HuH-7.5 (cell line): ENCODE measurements at places on chromosomes 3 and 15.

DNA sequence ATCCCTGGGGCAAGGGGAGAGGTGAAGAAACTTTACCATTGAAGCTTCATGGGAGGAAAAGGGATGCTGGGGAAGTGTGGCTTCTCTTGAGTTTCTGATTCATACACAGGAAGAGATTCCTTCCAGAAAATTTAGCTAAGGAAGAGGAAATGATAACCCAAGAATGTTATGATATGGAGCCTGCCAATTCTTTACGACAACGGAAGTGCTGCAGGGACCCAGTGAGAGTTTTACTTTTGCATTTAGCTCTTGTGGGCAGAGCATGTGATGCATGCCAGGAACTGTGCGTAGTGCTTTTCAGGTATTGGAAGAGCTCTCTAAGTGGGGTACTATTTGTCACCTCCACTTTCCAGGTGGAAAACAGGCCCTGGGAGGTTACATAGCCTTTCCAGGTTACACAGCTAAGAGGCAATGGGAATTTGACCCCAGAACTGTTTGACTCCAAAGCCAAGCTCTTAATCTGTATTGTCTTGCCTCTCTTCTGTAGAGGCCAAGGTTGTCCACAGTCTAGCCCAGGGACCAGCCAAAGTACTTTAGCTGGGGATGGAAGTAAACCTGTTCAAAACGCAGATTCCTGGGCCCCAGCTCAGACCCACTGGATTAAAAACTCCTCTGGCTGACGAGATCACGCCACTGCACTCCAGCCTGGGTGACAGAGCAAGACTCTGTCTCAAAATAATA is 23.0 kb downstream of the CMTM7 start:
- no peak for DNase-seq

DNA sequence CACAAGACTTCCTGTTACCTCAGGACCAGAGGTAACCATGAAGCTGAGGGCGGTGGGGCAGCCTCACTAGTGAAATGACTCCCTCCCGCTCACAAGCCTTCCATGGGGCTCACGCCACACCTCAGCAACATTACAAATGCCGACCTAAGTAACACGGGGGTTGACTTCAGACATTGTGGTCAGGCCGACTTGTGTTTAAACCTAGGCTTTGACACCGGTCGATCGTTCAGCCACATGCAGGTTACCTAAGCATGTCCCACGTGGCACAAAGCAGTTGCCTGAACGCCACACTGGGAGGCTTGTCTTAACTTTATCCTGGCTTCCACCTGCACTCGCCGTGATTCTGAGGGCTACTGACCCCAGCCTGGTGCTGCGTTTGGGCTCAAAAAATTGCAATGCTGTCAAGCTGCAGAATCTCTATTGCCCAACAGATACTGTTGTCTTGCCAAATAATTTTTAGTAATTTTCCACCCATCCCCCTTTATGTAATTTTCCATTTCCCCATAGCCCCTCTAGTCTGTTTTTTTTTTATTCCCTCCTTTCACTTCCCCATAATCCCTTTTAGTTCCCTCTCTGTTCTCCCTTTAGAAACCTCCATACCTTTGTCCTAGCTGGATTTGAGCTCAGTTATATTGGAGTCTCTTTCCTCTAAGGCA is 158.6 kb upstream of the RGMA start:
- DNase-seq, result no peak

- DNase-seq, result no peak
These were observed 52.8 kb downstream of the XRN1 start for GRCh38 chr3:142394921-142395622.

GRCh38 chr3:38960953-38961622 is 90.7 kb downstream of the SCN11A start:
- peak; percentile 73 for DNase-seq

DNA sequence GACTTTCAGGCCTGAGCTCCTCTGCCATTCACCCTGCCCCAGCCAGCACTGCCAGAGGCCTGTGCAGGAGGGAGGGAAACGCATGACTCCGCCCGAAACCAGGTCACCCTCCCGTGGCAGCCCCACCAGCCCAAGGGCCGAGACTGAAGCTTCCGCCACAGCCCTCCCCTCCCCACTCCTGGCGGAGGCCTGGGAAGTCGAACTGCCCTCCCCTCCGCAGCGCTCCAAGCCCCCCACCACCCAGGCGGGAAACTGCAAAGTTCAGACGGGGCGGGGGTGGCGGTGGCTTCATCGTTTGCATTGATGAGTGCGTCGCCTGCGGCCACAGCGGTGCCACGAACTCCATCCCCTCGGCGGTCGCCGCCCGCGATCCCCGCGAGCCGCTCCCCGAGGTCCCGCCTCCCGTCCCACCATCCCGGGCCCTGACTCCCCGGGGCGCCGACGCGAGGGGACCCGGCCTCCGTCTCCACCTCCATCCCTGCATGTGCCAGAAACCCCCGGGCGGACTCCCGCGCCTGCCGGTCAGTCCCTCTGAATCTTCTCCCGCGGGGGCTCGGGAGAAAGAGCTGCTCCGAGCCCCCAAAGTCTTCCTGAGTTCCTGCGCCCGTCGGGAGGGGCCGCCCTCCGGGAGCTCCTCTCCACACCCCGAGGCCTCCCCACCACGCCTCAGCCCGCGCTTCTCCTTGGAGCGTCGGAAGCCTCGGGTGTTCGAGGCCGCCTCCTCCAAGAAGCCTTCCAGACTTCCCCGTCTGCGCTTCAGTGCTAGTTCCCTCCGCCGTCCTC is 698 bp downstream of the MELTF start:
- no peak for DNase-seq

DNA sequence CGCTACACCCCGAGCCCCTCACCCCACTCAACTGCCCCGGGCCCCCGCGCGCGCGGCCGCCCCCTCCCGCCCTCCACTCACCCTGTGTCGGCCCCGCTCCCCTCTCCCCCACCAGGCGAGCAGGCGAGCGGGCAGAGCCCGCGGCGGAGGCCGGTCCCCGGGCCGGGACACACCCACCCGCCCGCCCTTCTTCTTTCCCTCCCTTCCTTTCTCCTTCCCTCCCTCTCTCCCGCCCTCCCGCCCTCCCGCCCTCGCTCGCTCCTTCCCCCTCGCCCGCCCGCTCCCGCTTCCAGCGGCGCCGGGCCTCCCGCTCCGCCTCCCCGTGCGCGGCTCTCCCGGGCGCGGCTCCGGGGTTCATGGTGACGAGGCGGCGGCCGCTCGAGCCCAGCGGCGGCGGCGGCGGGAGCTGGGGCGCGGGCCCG is at the start of gene CTDSPL:
Gene CTDSPL (plus strand): TSS at position 261 of the 422 bp plus-strand sequence. CDS start 320 bp downstream, outside the sequence.
- DNase-seq, result peak; percentile 81

- DNase-seq, result no peak
These were observed 96.2 kb downstream of the ECT2 start for GRCh38 chr3:172846706-172847105.
